ENCODE measurements at places on chromosomes 2 and 18.

DNA sequence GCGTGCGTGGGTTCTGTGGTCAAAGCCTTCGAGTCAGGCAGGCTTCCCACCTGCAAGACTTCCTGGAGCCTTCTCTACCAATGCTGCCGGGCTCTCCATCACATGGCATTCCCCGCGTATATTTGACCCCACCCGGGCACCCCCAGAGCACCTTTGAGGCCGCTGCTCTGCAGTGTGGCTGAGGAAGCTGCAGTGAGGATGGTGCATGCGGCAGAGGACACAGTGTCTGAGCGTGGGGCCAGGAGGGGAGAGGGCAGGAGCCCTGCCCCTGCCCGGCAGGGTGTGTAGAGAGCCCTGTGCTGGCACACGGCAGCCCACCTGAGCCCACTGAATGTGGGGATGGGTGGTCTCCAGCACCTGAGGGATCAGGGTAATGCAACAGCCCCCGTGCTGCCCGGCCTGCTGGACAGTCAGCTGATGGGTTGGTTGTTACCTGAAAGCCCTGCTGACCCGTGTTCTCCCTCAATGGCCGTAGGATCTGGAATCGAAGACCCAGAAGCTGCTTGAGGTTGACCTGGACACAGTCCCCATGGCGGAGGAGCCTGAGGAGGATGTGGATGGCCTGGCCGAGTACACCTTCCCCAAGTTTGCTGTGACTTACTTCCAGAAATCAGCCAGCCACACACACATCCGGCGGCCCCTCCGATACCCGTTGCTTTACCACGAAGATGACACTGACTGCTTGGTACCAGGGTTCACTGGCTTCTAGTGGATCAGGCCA is 36.8 kb upstream of the GPR17 start:
- DNase-seq: no peak

DNA sequence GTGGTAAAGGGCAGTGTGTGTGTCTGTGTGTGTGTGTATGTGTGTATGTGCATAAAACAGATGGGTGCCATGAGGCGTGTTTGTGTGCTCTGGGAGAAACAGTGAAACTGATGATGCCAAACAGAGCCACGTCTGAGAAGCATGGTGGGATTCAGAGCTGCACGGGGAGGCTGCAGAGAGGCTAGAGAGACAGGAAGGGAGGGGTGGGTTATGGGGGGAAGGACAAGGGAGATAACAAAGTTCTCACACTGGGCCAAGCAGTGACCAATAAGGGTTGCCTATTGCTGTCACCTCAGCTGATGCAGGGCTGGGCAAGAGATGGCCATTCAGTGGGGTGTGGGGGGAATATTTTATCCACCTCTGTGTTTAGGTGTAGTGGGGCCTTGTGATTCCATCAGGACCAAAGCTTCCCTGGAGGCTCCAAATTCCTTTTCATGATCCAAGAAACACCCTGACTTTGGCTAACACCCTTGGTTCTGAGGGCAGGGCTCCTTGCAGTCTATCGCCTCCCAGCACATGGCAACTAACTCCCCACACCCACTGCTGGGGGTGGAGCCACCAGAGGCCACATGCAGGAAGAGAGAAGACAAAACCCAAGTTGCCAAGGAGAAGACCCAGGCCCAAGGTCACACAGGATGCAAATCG is 54.2 kb upstream of the POMC start:
- DNase-seq: peak; percentile 59

DNA sequence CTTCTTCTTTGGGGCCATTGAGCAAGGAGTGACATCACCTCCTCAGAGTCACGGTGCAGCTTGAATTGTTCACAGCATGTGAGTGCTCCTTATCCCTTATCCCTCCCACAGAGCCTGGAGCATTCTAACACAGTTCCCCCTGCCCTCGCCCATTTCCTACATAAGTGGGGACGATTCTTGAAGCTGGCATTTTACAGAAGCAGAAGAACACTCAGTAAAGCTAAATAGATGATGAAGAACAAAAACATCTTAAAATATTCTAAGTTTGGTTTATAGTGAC is 135.8 kb upstream of the APCDD1 start:
- DNase-seq: no peak

- peak; percentile 63 for DNase-seq
Measured at GRCh38 chr2:158034198-158034866, 67.3 kb upstream of the UPP2 start.

DNA sequence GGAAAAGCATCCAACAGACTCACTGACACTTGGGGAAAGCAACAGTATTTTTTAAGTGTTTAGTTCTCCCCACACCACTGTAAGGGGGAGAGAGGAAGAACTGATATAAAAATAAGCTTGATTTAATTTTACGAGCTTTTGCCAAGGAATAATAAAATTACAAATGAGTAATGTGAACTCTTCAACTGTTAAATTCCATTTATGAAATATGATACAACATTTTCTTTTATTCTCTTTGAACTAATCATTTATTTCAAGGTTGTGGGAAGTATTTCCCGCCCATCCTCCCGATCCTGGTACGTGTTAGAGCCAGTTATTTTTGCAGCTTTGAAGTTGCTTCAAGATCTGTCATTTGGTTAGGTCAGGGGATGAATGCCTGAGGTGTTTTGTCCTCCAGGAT is 35.2 kb downstream of the WDPCP start:
- no peak for DNase-seq

DNA sequence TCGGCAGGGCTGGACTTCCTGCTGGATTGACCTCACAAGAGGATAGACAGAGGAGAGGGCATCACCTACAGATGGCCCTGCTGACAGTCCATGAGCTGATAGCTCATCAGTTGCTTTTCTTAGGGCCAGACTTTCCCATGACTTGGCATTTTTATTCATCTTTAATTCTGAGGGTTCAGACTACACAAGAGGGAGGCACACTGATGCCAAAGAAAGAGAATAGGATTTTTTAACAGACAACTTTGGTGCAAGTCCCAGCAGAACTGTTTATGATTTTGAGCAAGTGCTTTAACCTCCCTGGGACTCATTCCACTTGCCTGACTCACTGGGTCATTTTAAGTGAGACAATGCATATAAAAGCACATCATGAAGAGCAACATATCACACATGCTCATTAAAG is 299.2 kb downstream of the INSIG2 start:
- no peak for DNase-seq

DNA sequence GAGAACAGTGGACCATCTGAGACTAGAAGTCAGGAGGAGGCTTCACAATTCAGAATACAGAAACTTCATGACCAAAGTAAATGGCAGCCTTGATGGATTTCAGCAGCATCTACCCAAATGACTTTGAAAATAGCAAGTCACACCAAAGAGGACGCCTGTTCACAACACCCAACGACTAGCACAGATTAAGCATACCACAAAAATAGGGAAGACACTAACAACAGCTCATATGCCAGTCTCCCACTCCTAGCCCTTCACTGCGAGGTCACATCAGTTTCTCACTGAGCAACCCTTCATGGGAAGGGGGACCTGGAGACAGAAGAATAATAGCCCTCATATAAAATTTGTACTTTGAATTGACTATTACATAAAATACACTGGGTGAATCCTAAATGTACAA is 228.4 kb upstream of the SLC39A10 start:
- peak; percentile 19 for DNase-seq
